ENCODE measurements at places on chromosomes 5 and 9. TPM values are rescaled to one million over a fixed set of nuclear protein-coding genes. Genes with fewer than 3 reads are reported as not detected.

- H3K4me3 ChIP-seq: peak overlapping the region; percentile 18
- no peaks in the 10 kb centered on the region for H3K27me3 ChIP-seq
- H3K36me3 ChIP-seq: no peaks in the 10 kb centered on the region
- DNase-seq: peak; percentile 79
These were observed 566.0 kb downstream of the CAAP1 start for GRCh38 chr9:26326563-26326962.

DNA sequence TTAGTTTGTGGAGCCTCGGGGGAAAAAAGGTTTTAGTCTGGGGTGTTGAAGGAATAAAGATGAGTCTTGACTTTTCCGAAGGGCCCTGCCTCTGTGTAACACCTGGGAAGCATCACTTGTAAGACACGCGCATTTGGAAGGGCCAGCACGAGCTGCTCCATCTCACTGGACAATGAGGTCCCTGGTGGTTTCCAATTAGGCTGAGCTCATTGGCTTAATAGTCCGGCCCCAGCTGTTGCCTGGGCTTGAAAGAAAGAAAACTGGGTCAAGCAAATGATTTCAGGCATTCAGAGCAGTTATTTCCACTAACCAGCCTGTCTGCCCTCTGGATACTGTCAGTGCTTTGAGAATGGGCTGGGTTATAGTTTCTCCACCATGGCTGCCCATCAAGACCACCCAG lies 64.5 kb downstream of the NSUN2 start:
- H3K4me3 ChIP-seq: no peak overlapping the region
- no peak overlapping the region for H3K27ac ChIP-seq
- no peaks in the 10 kb centered on the region for H3K36me3 ChIP-seq
- no peaks in the 10 kb centered on the region for H3K4me1 ChIP-seq
- DNase-seq: no peak

COL5A1 gene
- total RNA-seq: 15.4 TPM

DNA sequence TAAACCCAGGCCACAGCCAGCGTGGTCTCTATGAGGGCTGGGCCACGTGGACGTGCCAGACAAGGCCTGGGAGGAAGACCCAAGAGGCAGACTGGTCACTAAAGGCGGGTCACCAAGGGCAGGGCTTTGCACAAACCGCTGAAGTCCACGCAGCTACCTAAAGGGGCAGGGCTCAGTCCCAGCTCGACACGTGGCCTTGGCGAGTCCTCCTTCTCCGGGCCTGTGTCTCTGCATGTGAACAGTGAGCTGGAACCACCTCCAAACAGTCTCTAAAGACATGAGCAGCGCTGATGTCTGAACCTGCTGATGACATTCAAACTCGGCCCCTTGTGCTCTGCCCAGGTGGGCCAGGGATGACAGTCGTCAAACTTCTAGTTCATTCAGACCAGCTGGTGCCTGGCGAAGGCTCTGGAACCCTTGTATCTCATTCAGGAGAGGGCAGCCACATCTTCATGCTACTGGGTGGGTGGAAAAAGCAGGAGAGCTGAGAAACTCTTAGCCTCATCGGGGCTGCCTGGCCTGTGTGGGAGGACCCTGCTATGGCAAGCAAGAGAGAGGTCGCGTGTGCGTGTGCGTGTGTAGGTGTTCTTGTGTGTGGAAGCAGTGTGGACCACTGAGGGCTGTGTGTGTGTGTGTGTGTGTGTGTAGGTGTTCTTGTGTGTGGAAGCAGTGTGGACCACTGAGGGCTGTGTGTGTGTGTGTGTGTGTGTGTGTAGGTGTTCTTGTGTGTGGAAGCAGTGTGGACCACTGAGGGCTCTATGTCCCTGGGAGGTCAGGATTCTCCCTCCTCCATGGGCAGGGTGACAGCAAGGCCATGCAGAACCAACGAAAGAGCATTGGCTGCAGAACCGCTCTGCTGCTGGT lies 14.1 kb upstream of the SLC25A51 start:
- H3K27me3 ChIP-seq: no peaks in the 10 kb centered on the region
- no peaks in the 10 kb centered on the region for H3K4me1 ChIP-seq
- no peak for DNase-seq
- no peak overlapping the region for H3K4me3 ChIP-seq

GRCh38 chr5:95825495-95825894 lies 3.0 kb upstream of the GLRX start:
- H3K4me1 ChIP-seq: peaks cover 22% of the 10 kb centered on the region
- no peak overlapping the region for H3K4me3 ChIP-seq
- no peak overlapping the region for H3K27ac ChIP-seq

PCDHA13 gene
- 3.2 TPM for total RNA-seq

DNA sequence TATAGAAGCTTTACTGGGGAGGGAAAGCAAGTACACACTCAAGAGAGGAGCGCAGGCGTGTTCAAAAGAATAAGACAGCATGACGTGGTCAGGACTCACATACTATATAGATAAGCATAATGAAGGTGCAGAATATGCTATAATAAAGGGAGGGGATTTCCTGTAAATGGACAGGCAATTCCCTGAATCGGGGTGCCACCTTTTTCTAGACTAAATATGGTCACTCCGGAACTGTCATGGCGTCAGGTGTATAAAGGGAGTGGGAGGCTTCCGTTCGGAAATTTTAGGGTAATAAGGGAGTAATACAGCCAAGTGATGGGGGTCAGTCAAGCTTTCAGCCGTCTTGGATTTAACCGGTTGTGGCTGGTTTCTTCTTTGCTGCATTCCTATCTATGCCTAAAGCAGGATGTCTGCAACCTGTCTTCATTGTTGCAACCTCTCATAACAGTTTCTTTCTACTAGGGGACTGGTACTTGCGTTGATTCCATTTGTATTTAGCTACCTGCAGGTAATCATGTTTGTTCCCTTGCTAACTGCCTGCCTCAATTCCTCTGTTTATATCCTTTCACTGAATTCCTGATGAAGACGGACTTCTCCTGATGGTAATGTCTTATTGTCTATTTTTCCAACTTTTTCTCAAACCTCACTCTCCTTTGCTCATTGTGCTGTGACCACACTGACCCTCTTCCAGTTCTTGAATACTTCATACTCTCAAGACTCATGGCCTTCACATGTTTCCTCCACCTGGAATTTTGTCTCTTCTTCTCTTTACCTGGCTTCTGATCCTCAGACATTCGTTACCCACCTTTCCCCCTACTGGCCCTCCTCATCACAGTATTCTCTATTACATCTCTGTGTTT lies 48.9 kb downstream of the PRR16 start:
- H3K4me3 ChIP-seq: no peak overlapping the region
- no peak for DNase-seq
- no peaks in the 10 kb centered on the region for H3K4me1 ChIP-seq
- no peaks in the 10 kb centered on the region for H3K27me3 ChIP-seq

DNA sequence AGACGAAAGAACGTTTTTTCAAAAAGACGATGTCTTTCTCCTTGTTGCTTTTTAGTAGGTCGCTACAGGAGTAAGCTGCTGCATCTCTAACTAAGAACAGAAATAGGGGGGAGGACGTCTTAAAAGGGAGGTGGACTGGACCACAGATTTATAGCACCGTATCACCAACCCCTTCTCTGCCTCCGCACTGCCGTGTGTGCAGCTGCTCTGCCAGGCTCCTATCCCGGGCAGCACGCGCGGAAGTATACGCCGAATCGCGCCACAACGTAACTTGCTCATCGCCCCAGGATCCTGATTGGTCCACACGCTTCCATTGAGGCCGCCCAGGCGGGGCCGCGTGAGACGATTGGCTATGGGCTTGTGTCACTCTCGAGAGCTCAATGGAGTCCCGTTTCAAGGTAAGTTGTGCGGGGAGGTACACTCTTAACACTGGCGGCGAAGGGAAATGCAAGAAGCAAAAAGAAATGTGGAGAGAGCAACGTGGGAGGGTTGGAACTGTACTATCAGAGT lies at the start of gene ELAVL2:
Gene ELAVL2 (minus strand): TSS at position 121 of the 510 bp plus-strand sequence. CDS start 64,006 bp downstream, outside the sequence.
- peaks cover 15% of the 10 kb centered on the region for H3K27me3 ChIP-seq

RELL2 gene
- 4.1 TPM for total RNA-seq

DNA sequence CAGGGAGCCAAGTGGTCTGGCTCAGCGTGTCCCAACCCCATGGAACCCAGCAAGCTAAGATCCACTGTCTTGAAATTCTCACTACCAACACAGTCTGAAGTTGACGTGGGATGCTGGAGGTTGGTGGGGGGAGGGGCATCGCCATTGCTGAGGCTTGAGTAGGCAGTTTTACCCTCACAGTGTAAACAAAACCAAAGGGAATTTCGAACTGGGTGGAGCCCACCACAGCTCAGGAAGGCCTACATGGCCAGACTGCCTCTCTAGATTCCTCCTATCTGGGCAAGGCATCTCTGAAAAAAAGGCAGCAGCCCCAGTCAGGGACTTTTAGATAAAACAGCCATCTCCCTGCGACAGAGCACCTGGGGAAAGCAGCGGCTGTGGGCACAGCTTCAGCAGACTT lies 17.1 kb upstream of the FBXL17 start:
- no peaks in the 10 kb centered on the region for H3K36me3 ChIP-seq
- H3K4me1 ChIP-seq: no peaks in the 10 kb centered on the region
- no peak for DNase-seq

GRCh38 chr9:65403721-65404120 lies 118.7 kb upstream of the FOXD4L5 start:
- H3K27ac ChIP-seq: no peak overlapping the region
- no peak overlapping the region for H3K4me3 ChIP-seq
- no peak for DNase-seq
- H3K27me3 ChIP-seq: no peaks in the 10 kb centered on the region
- H3K4me1 ChIP-seq: no peaks in the 10 kb centered on the region

DNA sequence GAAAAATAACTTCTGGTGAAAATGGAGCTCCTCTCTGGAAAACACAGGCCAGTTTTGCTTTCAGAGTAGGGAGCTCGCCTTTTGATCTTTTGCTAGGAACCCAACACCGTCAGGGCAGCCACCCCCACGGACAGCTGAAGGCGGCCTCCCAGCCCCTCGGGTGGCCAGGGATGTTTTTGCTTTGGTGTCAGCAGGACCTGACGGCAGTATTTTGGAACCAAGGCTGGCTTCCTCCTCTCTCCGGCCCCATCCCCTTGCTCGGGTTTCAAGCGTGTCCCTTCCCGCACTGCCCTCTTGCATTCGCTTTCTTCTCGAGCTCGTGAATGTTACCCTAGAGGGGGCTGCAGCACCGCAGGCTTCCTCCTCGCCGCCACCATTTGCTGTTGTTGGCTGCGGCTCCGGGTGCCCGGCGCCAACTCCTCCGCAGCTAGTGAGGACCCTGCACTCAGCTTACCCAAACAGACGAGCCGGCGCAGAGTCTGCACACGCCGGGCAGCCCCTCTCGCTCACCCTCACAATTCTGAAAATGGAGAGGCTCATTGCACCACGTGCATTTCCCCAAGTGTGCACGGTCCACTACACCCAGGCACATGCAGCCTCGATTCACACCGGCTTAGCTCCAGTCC lies 35.5 kb upstream of the ADAMTSL1 start:
- H3K27ac ChIP-seq: no peak overlapping the region
- no peak for DNase-seq
- H3K4me1 ChIP-seq: peaks cover 6% of the 10 kb centered on the region
- H3K27me3 ChIP-seq: no peaks in the 10 kb centered on the region
- no peak overlapping the region for H3K4me3 ChIP-seq

MAPK9 gene
- 35.9 TPM for total RNA-seq

PPP2R2B gene
- total RNA-seq: 2.4 TPM

- no peak overlapping the region for H3K4me3 ChIP-seq
- no peak overlapping the region for H3K27ac ChIP-seq
- H3K4me1 ChIP-seq: no peaks in the 10 kb centered on the region
- no peak for DNase-seq
These were observed 25.2 kb downstream of the RALGPS1 start for GRCh38 chr9:126939821-126940221.

CNTFR gene
- total RNA-seq: not detected

- H3K4me3 ChIP-seq: no peak overlapping the region
- no peaks in the 10 kb centered on the region for H3K27me3 ChIP-seq
- peaks cover 35% of the 10 kb centered on the region for H3K4me1 ChIP-seq
- no peak overlapping the region for H3K27ac ChIP-seq
- DNase-seq: no peak
These were observed 52.4 kb downstream of the NREP start for GRCh38 chr5:111704452-111705085.

GRCh38 chr5:122154910-122155309 lies 25.6 kb downstream of the ZNF474 start:
- H3K4me1 ChIP-seq: peaks cover 14% of the 10 kb centered on the region
- H3K4me3 ChIP-seq: no peak overlapping the region
- H3K27ac ChIP-seq: no peak overlapping the region
- no peaks in the 10 kb centered on the region for H3K27me3 ChIP-seq

DNA sequence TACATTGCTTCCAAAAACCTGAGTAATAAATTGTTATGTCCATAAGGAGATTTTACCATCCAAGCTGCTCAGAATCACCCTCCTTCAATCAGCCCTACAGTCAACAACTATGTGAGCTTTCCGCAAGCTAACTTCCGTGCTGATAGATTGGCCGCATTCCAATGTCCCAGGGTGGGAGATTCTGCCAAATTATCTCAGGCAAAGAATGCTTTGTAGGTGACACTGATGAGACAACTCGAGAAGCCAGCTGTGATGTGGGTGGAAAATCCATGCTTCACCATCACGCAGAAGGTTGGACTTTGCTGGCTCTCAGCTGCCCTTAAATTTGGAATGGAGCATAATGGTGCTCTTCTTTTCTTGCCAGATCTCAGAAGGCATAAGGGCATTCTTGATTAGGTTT lies 44.9 kb upstream of the HCN1 start:
- no peaks in the 10 kb centered on the region for H3K4me1 ChIP-seq
- no peaks in the 10 kb centered on the region for H3K27me3 ChIP-seq
- H3K4me3 ChIP-seq: no peak overlapping the region

PCDHGC4 gene
- 1.5 TPM for total RNA-seq

TMEM203 gene
- 31.3 TPM for total RNA-seq

DNA sequence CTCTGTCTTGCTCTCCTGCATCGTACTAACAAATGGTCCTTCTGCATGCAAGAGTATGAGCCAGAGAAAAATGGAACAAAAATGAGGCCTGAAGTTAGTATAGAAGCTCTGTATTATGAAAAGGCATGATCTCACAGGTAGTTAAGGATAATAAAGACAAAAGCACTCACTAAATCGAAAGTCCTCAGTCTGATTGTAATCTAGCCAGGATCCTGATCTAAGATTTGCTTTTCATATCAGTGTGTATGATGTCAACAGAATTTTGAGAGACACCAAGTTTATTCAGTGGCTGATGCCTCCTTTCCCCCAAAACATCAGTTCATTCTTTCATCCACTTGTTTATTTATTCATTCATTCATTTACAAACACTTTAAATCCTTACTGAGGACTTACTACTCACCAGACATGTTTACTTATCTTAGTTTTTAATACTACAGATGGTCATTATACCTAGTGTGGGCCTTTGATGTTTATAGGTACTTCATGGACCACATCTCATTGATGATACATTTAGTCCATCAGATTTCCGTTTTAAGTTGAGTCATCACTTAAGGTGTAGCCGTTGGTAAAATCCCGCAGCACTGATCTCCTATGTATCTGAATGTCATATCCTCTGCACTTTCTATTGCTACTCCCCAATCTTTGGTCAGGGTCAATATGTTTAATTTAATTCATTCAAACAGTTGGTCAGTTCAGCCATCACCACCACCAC lies 105.2 kb upstream of the DHFR start:
- no peaks in the 10 kb centered on the region for H3K4me1 ChIP-seq
- H3K27ac ChIP-seq: no peak overlapping the region
- H3K4me3 ChIP-seq: no peak overlapping the region
- no peaks in the 10 kb centered on the region for H3K27me3 ChIP-seq
- H3K36me3 ChIP-seq: no peaks in the 10 kb centered on the region

Data from PC-3 (cell line).